CD4-positive, alpha-beta T cell treated with Interleukin-2 at 100 ng/mL for 4 hours (primary cell): ENCODE measurements at places on chromosomes 4 and X.

DNA sequence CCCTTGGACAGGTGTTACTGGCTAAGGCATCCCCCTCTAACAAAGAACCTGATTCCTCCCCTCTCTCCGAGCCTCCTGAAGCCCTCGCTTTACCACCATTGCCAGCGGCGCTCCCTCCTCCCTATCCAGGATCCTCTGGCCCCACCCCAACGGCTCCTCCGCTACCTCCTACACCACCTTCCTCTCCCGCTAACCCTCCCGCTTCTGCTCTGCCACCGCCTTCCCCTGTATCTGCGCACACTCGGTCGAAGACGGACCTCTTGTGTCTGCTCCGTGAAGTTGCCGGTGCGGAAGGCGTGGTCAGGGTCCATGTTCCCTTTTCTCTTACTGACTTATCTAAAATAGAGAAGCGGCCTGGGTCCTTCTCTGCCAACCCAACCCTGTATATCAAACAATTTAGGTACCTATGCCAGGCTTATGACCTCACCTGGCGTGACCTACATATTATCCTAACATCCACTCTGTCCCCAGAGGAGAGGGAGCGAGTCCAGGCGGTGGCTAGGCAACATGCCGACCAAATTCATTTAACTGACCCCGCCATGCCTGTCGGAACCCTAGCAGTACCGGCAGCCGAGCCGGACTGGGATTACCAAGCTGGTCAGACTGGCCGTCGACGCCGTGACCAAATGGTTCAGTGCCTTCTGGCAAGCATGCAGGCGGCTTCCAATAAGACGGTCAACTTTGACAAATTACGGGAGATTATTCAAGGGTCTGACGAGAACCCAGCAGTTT, 958.9 kb downstream of the RPA4 start:
- DNase-seq: no peak

DNA sequence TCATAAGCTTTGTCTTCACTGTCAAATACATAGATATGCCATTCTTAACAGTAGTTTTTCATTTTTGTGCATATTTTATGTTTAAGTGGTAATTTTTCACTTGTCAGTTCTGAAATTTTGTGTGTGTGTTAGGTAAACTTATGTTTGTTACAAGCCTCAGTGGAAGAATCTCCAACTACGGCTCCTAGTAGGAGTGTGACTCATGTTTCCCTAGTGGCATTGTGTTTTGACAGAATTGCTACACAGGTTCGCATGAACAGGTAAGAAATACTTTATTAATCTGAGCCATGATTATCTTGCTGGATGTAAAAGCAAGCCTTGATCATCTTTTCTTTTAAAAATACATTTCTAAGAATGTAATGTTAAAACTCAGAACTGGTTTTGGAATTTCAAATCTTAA, 94.4 kb downstream of the BLTP1 start:
- no peak for DNase-seq

GRCh38 chr4:165761963-165762362, 111.1 kb upstream of the TLL1 start:
- no peak for DNase-seq

DNA sequence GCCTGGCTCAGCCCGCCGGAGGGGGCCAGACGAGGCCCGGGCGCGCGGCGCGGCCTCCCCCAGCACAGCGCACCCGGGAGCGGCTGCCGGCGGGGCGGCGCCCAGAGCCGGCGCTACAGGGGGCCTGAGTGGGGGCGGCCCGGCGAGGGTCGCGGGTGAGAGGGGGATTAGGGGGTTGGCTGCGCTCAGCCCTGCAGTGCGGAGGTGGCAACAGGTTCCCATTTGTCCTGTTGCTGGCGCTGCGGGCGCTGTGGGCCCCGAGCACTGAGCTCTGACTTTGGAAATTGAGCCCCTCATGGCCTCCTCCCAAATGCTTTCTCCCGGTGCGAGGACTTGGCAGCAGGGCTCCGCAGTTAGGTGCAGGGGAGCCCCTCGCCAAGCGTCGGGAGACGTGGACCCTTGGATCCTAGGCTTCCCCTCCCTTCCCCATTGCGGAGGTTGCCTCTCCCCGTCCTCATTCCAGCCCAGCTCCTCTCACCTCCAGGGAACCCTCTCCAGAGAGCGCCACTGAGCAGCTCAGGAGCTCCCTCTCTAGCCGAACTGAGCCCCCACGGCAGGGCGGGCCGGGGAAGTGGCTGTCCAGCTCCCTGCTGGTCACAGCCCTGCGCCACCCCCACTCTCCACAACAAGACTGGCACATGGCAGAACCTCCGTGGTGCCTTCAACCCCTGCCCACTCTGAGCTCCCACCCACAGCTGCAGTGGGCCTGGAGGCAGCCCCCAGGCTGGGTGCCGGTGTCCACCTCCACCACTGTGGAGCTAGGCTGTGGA, 2.5 kb upstream of the DUSP9 start:
- DNase-seq: no peak

GRCh38 chr4:134610956-134611355, 409.4 kb upstream of the PABPC4L start:
- no peak for DNase-seq

DNA sequence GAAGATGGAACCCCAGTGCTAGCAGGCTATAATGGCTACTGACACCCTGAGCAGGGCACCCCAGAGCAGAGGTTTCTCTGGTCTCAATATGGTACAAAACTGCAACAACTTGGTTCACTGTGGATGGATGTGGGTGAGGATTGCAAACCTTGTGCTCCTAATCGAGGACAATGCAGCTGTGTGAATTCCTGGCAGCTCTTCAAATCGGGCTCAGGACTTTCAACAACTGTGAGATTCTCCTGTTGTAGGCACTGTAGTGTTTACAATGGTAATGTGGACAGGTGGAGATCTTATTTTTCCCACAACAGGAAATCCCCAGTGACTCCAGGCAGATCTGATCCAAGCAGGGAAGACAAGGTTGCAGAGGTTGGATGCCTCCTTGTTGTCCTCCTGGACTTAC, 101.5 kb downstream of the RCHY1 start:
- no peak for DNase-seq

DNA sequence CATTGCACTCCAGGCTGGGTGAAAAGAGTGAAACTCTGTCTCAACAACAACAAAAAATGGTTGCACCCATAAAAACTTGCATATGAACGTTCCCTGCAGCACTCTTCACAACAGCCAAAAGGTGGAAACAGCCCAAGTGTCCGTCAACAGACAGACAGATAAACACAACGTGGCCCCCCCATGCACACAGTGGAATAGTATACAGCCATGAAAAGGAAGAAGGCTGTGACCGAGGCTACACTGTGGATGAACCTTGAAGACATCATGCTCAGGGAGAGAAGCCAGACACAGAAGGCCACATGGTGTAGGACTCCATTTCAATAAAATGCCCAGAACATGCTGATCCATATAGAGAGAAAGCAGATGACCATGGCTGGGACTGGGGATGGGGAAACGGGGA, 33.5 kb upstream of the ASMTL start:
- no peak for DNase-seq

DNA sequence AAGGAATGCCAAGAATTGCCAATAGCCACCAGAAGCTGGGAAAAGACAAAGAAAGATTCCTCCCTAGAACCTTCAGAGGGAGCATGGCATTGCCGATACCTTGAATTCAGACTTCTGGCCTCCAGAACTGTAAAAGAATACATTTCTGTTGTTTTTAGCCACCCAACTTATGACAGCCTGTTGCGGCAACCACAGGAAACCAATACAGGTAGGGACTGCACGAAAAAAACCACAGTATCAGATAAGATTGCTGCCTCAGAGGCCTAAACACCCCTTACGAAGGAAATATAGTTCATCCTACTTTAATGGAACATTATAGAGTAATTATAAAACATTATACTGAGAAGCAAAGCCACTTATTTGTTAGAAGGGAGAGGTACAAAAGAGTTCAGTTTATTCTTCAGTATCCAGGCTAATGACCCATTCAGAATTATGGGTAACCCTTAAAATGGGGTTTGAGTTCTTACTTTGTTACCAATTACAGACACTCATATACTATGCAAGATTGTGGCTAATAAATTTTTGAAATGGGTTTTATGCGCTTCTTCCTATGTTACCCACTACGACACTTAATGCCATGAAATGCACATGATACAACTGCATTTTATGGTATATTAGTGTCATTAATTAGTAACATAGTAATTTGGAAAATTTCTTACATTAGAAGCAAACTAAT, 37.4 kb upstream of the SMIM10L2A start:
- DNase-seq: peak; percentile 67

- no peak for DNase-seq
These were observed 291.5 kb upstream of the BOD1L1 start for GRCh38 chr4:13918991-13919441.
